NCI-H2081 (cell line): ENCODE measurements at places on chromosomes 5 and 9.
A peak's percentile ranks its signal among the peaks of the same experiment; 100 is the strongest.

- DNase-seq, result no peak
These were observed 98.4 kb downstream of the COX7C start for GRCh38 chr5:86716121-86716520.

DNA sequence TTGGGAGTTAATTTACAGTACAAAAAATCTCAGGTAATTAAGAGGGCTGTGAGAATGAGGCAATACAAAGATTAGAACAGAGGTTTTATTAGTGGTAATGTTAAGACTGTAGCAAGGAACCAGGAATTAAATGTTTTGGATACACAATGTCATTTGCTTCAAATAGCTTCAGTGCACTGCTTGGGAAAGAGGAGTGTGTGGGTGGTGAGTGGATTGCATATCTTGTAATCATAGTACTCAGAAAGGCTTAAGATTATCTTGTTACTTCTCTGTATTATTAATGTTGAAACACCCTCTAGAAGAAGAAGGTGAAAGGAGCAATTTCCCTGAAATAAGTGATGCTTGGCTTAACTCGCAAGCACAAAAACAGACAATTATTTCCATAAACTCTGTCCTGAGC is 21.0 kb upstream of the TBCA start:
- DNase-seq, result no peak

- DNase-seq, result peak; percentile 84
These were observed 464.5 kb downstream of the ICE1 start for GRCh38 chr5:5886812-5887486.

DNA sequence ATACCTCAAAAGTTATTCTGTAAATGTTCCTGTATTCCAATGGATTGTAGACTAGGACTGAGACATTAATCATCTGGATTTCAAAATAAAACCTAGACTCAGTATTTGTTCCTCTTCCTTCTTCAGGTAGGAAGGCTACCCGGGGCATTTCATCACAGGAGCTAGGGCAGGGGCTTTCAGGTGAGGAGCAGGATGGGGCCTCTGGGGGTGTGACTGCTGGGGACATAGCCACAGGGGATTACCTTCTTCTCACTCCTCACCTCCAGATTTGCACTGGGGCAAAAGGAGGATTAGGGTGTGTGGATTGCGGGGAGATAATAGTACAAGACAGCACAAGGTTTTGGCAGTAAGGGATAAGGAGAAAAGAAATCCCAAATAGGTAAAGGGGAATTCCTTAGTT is 37.9 kb upstream of the SRP19 start:
- no peak for DNase-seq

DNA sequence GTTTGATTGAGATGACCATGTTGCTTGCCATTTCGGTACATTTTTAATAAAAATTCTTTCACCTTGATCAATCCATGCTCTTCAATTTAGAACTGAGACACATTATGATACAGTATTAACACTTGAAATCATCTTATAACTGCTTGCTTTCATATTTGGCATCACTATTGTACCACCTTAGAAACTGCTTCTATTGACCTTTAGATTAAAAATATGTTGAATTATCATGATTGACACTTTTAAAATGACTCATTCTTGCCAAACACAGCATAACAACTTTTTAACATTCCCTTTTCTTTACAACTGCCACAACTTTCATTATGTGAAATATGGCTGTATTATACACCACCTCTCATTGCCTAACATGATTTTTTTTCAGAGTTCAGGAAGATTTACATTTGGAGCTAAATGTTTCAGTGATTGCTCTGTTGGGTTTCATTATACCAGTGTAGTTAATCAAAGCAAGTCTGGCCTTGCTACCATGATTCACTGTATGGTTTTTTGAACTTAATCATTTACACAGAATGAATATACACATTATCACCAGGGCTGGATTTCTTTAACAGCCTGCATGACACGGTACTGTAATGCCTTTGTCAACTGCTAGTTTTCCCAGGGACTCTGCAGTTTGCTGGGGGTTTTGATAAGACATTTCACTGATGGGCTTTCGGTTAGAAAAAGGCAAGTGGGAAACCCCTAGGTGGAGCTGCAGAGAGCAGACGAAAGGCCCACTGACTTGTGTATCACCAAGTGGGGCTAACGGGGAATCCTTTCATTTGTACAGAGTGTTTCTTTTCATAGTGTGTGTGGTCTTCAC is 93.6 kb upstream of the TLE4 start:
- peak; percentile 9 for DNase-seq

- DNase-seq, result no peak
These were observed 19.7 kb downstream of the NDUFS6 start for GRCh38 chr5:1820926-1821325.

DNA sequence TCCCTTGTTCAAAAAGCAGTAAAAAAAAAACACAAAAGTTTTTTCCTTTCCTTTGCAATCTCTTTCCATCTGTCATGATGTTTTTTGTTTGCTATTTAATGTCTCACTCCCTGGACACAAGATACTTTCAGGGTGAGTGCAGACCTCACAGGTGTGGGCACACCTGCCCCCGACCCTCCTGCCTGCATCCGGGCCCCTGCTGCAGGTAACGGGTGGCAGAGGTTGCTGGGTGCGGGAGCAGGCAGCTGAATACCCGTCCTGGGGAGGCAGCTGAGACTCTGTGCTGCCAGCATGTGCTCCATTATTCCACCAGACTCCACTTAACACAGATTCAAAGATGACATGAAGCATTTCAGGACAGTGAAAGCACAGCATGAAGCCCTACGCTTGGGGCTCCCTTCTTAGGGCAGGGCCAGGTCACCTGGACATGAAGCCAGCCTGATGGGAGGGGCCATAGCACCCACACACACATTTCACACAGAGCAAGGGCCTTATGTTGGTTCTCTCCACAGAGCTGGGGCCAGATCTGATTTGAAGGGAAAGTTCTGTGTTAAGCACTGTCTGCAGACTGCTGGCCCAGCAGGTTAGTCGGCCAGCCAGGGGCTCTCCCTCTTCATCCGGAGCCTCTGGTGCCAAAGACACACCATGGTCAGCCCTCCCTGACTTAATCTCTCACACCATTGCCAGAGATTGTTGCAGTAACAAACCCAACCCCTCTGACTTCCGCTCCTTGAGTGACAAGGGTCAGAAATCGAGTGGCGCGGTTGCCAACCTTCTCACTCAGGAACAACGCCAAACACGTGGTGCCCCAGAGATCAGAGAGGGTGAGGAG is 13.0 kb downstream of the NEK6 start:
- no peak for DNase-seq

DNA sequence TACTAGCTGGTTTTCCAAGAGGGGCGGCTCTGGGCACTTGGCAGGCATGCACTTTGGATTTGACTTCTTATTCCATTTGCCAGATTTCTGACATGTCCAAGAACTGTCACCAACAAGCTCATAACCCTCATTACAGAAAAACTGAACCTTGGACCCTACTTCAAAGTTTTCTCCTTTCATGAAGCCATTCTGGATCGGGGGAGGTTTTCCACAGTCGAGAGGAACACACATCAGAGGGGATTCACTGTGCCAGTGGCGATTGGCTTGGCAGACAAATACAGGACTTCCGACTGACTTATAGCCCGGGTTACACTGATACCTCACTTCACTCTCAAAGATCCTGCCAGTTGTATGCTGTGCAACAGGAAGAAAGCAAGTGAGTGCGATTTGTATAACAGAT is 70.9 kb upstream of the TXNDC8 start:
- no peak for DNase-seq

GRCh38 chr5:95759005-95759404 is 27.9 kb downstream of the RHOBTB3 start:
- no peak for DNase-seq

DNA sequence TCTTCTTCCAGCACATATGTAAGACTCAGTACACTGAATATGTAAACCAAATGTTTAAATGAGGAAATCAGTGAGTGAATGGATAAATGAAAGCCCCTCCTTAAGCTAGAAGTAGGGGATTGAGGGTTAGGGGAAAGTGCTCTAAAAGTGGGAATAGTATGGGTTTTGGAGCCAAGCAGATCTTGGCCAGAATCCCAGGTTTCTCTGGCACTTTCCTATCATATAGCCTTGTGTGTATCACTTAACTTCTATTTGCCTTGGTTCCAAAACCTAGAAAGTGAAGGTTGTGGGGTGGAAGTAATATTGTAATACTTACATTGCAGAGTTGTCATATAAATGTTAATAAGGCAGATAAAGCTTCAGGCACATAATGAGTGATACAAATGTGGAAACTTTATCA is 45.0 kb upstream of the SV2C start:
- DNase-seq, result no peak

DNA sequence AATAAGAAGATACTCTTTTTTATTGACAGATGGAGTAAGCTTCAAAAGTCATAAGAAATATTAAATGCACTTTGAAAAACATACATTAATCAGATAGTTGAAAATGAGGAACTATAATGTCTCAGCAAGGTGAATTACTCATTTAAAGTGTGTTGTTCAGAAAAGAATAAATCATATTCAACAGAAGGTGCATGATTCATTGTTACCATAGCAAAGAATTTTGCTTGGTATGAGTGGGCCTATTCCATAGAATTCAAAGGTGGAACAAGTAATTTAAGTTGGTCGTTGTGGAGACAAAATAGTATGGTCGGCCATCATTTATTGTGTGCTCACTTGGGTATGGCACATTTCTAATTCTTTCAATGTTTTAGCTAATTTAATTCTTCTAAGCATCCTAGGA is 1920.2 kb upstream of the CDH9 start:
- no peak for DNase-seq

- no peak for DNase-seq
These were observed 9.5 kb downstream of the IRF1 start for GRCh38 chr5:132480893-132481595.

DNA sequence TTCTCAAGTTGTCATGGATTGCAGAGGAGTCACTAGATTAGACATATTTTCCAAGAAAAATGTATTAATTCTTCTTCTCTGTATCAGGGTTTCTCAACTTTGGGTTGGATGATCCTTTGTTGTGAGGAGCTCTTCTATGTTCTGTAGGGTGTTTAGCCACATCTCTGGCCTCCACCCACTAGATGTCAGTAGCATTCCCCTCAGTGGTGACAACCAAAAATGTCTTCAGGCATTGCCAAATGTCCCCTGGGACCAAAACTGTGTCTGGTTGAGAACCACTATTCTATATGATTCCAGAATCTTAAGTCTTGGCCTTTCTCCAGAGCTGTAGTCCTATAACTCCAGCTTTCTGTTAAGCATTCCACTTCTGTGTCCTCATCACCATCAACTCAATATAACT is 220.9 kb downstream of the KIAA0825 start:
- DNase-seq, result no peak

DNA sequence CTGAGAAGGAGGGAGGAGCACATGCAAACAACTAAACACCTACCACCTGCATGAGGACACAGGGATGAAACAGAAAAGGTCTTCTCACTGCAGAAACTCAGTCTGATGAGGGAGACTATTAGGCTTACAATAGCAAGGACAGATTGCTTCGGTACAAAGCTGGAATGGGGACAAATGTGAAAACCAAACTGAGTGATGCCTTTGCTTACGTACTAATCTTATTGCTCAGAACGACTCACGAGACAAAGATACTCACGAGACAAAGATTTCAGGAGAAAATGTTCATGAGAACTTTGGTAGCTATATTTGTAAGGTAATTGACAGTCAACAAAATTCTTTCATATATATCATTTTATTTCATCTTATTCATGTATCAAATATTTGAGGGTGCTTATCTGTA is 71.9 kb upstream of the TAF1L start:
- DNase-seq, result no peak

GRCh38 chr5:42759456-42759855 is 2.8 kb downstream of the CCDC152 start:
- no peak for DNase-seq

- DNase-seq, result peak; percentile 30
These were observed 106.7 kb downstream of the SMIM15 start for GRCh38 chr5:61055434-61056006.

DNA sequence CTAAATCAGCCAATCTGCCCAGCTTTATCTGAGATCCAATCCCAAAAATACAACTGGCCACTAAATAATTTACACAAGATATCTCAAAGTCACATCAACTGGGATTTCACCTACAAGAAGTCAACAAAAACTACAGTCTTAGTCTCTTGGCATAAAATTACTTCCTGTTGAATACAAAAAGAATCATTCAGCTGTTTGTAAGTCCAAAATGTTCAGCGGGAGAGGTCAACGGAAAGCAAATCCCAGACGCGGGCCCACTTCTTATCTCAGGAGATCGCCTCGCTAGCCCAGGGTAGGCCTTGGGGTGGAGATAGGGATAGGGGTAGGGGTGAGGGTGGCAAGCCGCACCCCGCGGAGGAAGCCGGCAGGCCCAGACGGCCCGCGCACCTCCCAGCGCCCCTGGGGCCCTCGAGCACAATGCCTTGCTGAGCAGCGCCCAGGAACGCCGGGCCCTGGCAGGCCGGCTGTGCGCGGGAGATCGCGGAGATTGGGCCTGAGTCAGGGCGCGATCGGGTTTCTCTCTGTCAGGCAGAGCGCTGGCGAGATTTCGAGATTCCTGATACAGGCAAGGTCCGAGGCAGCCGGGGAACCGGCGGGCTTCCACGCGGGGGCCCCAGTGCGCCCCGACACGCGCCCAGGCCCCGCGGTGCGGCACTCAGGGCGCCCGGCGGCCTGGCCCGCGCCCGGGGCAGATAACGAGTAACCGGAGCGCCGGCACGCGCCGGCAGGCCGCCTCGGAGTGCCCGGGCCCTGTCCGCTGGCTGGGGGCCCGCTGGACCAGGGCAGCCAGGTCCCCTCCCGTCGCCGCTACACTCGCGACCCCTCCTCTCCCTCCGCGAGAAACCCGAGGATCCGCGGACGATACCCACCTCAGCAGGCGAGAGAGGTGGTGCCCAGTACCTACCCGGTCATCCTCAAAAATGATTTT is 601 bp downstream of the HINT1 start:
- peak; percentile 48 for DNase-seq

GRCh38 chr9:121365564-121365963 is 4.5 kb downstream of the STOM start:
- no peak for DNase-seq

DNA sequence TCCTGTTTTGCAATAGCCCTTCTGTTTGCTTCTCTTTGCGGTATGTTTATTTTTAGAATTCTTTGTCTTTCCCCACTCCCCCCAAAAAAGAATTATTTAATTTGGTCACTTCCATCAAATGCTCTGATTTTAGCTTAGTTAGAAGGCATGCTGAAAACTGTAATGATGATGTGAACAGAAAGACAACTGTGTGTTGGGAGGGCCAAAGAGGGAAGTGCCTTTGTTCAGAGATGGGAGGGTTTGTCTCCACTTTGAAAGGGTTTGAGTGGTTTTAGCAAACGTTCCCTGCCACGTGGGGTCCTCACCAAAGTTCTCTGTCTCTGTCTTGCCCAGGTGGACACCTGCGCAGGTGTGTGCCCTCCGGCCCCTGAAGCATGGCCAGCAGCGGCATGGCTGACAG is 41.9 kb downstream of the SYK start:
- DNase-seq, result no peak

DNA sequence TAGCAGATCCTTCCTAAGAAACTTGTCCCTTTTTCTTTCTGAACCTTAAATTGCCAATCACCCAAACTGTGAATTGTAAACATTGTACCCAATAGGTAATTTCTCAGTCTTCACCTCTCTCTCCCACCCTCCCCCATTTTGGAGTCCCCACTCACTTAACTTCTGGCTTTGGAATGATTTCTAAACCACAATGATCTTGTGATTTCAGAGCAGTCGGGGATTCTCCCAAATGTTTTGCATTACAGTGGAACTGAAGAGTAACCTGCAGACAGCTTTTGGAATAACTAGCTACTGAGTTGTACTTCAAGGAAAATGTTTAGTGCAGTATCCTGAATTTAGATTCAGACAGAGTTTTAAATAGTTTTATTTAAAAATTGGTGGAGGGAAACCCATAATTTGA is 19.2 kb downstream of the SLC27A6 start:
- DNase-seq, result no peak

- DNase-seq, result peak; percentile 24
These were observed 131.2 kb upstream of the ANKH start for GRCh38 chr5:15002791-15003190.
